ENCODE measurements at places on chromosomes 2 and 18. TPM values are rescaled to one million over a fixed set of nuclear protein-coding genes. Genes with fewer than 3 reads are reported as not detected.

DNA sequence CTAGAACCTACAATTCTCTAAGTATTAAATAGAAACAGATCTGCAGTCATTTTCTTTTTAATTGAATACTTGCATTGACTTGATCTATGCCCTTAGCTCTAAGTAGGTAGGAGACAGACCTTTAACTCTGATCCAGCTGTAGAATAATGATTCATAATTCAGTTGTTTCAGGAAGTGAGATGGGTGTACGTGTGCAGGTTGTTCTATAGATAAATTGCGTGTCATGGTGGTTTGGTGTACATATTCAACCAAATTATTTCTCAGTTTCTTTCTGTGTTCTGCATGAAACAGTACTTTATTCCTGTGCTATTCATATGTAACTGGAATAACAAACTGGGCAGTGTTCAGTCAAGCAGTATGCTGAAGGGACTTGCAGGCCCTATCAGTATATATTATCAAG, 34.3 kb upstream of the CD226 start:
- no peak for DNase-seq

- no peak for DNase-seq
Measured at GRCh38 chr2:227311861-227312506, 13.1 kb upstream of the MFF start.

GRCh38 chr2:19538411-19538963, 180.1 kb upstream of the OSR1 start:
- no peak for DNase-seq

AQP12A gene
- not detected for total RNA-seq

TXNL4A gene
- total RNA-seq: 56.4 TPM
